ENCODE measurements at places on chromosomes 6 and 20.

DNA sequence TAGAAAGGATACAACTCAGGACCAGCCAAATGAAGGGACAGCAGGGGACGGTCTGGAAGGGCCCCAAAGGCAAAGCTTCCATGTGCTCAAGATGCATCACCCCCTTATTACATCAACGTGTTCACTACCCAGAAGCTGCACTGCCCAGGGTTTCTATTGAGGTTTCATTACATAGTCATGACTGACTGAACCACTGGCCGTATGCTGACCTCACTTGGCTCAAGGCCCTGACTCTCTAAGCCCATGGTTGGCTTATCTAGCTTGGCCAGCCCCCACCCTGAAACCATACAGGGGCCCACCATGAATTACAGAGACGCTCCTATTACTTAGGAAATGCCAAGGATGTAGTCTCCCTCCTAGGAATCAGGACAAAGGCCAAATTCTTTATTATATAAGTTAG, 179.4 kb downstream of the FOXC1 start:
- no peak for DNase-seq

DNA sequence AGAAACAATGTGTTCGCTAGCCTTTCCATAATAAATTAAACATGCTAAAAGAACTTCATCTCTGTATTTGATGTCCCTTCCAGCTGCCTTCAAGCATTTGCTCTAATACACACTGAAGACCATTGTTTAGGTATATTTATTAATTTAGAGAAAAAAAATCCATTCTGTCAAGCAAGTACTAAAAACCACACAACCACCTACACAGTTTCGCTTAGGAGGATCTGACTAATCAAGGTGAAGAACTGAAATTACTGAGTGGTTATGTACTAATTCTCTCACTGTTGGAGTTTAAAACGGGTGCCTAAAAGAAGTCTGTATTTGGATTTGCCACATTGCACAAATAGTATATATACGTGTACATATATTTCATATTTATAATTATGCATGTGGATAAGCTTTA, 58.9 kb downstream of the GMDS start:
- DNase-seq: no peak

- DNase-seq: no peak
Measured at GRCh38 chr20:51573576-51574243, 31.2 kb upstream of the NFATC2 start.

DNA sequence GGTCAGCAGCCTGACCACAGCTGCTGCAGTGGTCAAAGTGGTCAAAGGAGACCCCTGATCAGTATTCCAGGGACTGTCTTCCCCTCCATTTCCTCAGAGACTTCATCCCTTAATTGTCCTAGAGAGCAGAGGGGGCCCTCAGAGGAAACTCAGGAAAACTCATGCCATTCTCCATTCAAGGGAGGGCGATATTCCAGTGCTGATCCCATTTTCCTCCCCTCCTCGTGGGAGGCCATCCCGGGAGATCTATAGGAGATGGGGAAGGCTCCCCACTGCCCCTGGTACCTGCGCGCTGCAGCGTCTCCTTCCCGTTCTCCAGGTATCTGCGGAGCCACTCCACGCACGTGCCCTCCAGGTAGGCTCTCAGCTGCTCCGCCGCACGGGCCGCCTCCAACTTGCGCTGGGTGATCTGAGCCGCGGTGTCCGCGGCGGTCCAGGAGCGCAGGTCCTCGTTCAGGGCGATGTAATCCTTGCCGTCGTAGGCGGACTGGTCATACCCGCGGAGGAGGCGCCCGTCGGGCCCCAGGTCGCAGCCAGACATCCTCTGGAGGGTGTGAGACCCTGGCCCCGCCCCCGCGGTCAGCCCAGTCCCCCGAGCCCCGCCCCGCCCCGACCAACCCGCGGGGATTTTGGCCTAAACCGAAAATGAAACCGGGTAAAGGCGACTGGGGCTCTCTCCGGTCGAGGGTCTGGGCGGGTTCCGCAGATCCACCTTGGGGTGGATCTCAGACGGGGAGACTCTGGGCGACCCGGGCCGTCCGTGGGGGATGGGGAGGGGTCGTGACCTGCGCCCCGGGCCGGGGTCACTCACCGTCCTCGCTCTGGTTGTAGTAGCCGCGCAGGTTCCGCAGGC, 878 bp downstream of the HLA-C start:
- DNase-seq: peak; percentile 36

DNA sequence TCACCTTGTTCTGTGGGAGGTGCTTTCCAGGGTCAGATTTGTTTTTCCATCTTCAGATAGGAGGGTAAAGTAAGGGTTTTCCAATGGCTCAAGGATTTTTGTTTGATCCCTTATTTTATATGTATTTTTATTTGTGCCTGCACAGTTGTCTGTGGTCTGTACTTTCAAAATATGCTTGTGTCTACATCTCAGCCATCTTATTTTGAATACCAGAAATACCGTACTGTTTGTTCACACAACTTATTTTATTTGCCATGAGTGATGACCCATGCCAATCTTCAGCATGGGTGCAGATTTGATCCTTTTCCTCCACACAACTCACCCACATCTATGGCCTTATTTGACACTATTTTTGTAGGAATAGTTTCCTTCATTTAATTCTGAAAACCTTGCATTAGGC, 72.2 kb upstream of the PTCHD4 start:
- DNase-seq: no peak

- no peak for DNase-seq
Measured at GRCh38 chr6:140871911-140872310, 1260.8 kb upstream of the GJE1 start.

- peak; percentile 96 for DNase-seq
Measured at GRCh38 chr6:107459283-107460082, at the start of gene PDSS2. PDSS2 (minus strand) TSS chr6:107459564; CDS start chr6:107459285, 279 bp downstream.

DNA sequence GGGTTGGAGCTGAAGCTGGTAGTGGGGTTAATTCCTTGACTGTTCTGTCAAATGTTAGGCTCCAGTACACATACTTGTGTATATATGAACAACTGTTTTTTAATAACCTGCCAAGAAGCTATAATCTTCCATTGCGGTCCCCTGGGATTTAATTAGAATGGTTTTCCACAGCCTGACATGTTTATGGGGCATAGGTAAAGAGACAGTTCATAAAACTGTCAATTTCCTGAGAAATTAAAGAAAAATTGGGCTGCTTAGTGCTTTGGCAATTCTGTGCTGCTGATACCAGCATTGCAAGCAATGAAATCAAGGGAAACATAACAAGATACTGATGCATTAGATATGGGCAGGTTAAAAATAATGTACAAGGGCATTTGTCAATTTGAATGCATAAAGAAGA, 314.1 kb upstream of the SLC35B3 start:
- DNase-seq: no peak

GRCh38 chr20:43840382-43841070, 74.1 kb upstream of the TOX2 start:
- peak; percentile 26 for DNase-seq

DNA sequence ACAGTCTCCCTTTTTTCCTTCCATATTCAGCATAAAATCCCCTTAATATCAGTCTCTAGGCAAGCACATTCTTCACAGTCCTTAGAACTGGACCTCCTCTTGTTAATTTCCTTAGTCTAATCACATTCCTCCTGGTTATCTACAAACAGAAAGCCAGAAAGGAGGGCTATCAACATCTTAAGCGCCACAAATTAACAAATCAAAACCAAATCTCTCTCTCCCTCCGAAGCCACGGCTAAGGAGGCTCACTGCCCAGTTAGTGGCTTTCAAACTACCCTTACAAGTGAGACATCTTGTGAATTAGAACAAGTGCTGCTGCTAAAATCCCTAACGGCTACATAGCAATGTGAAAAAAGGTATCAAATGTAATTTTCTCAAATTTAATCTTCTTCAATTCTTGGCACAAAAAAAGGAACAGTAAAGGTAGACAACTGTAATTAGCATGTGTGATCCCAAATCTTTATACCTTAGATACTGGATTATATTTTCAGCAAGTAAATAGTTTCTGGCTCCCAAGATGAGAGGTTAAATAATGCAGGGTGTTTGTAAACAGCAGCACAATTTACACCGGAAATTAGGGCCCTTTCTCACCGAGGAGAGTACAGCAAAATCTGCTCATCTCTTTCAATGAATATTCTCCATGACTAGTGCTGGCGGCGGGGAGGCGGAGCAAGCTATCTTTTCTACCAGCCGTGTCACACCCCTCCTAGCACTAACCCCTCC, 1.4 kb upstream of the TRIM39 start:
- DNase-seq: peak; percentile 77

- DNase-seq: no peak
Measured at GRCh38 chr6:38068854-38069590, 249.5 kb downstream of the ZFAND3 start.

GRCh38 chr6:159106627-159107241, 61.9 kb upstream of the TAGAP start:
- peak; percentile 91 for DNase-seq

DNA sequence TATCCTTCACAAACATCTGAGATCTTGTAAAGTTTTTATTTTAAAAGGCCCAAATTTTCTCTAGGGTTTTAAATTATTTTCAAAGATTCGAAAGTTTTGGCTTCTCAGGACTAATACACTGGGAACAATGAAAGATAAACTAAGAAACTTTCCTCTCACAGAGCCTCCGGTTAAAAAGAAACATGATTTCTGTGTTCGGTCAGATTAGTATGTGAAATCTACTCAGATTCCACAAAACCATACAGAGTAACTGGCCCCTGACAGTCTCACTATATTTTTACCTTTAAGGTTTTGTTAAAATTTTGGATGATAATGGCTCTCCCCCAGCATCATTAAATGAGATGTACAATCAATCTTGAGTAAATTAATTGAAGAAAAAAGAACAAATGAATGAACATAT, 471.0 kb downstream of the COL12A1 start:
- no peak for DNase-seq

GRCh38 chr6:109096208-109096607, 901 bp downstream of the CEP57L1 start:
- no peak for DNase-seq

- no peak for DNase-seq
Measured at GRCh38 chr6:22149501-22150367, 147.1 kb downstream of the PRL start.

DNA sequence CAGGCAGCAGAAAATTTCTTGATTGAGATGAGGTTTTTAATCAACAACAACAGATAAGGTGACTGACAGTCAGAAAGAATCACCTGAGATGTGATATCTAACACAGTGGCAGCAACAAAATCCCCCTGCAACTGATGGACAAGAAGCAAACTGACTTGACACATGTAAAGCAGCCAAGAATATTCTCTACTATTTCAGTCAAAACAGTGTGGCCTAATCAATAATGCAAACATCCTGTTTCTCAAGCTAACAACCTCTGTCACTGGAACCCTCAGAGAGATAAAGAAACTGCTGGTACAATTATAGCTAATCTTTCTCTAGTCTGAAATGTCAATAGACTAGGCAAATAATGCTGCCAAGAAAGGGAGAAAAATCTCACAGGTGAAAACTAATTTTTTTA, 4.6 kb upstream of the CGA start:
- no peak for DNase-seq

DNA sequence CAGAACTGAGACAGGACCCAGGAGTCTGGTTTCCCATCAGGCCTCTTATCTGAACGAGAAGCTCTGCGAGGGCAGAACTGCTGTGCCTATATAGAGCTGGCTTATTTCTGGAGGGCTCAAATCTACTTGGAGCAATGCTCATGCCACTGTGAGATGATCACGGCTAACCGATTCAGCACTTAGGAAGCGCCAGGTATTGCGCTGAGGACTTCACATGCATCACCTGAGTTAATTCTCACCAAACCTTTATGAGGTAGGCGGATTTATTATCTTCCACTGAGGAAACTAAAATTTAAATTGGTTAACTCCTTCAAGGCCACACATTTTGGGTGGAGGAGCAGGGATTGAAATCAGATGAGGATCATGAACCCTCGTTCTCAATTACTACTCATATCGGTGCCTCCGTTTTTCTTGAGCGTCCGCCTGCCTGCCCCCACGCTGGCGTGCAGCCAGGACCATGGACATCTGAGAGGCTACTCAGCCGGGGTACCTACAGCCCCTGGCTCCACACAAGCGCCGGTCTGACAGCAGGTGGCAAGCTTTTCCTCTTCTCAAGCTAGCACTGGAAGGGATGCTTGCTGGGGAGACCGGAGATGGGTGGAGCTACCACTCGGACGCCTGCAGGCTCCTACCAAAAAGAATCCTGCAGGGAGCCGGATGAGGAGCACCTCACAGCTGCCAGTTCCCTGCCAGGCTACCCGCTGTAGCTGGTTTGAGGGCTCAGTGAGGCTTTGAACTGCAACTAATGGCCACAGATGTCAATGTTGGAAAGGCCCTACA, 1.0 kb upstream of the PCIF1 start:
- DNase-seq: peak; percentile 62

DNA sequence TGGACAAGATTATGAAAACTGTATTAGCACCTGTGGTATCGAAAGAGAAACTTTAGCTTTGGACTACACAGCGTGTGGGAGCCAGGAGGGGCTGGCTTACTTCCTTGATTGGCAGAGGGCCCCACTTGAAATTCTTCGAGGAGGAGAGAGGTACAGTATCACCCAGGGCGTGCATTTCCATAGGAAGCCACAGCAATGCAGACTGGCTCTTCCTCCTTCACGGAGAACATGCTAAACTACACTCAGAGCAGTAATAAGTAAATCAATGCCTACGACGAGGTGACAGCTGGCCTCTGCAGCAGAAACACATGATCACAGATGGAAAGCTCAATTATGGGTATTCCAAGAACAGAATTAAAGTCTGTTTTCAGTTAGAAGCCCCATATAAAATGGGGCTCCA, 44.2 kb downstream of the MYLK4 start:
- no peak for DNase-seq

DNA sequence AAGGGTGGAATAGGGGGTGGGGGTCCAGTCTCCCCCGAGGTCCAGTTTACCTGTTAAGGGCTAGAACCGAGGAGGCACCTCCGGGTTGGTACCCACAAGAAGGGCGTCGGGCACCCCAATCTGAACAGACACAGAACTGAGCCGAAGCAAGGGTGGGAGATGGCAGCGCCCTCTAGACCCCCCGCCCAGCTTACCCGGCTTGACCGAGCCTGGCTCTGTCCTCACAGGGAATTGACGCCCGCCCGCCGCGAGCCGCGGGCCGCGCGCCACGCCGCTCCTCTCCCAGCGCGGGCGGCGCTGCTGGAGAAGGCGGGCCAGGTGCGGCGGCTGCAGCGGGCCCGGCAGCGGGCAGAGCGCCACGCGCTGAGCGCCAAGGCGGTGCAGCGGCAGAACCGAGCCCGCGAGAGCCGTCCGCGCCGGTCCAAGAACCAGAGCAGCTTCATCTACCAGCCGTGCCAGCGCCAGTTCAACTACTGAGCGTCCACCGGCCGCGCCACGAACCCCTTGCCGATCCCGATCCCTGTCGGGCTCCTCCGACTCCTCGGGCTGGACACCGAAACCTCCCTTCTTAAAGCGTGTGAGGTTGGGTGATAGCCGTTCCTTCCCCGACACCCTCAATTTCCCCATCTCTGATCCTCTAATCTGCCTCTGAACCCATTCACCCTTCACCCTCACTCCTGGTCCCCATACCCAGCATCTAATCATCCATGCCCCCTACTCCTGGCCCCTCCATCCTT, 5.9 kb downstream of the TP53INP2 start:
- DNase-seq: no peak

DNA sequence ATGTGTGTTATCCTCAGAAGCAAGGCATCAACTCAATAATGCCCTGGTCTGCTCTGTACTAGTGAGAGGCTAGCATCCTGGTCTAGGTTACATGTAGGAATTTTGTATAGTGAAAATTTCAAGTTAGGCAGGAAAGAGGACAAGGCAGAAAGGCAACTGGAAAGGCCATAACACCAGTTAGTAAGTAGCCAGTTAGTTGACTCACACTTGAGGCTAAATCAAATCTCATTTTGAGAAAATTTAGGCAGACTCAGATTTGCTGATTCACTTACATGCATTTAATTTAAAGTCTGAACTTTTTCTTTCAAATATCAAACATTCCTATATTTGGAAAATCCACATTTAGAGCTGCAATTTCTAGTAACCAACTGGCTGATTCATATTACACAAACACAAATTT, 184.5 kb upstream of the TCF21 start:
- DNase-seq: no peak

All from activated T-helper 2 cell treated with anti-CD3 and anti-CD28 coated beads, Interferon-gamma antibody, Interleukin-2, Interleukin-4, amounts not matched to agents 10 μg/mL and 5 μg/mL and 100 μg/mL, durations not matched to agents 14 hours and 24 hours and 36 hours (primary cell).